Posterior cingulate gyrus (tissue), 11 donors: ENCODE measurements at places on chromosomes 13 and 19.

DNA sequence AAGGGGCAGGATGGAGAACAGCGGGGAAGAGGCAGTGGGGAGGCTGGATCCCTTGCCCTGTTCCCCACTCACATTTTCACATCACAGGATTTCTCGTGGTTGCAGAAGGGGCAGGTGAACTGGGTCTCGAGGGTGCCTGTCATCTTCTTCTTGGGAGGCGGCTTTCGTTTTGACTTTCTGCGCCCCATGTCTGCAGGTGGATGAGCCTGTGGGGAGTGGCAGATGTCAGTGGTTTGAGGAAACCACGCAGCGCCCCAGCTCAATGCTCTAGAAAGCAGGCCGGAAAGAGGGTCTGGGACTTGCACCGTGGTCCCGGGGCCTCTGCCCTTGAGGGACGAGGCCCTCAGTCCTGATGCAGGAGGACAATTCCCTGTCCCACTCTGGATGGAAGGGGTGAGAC lies 4.9 kb downstream of the ELOF1 start:
- no peak for DNase-seq

- DNase-seq, result no peak
Observed at GRCh38 chr19:28358633-28359032, 854.3 kb downstream of the UQCRFS1 start.

DNA sequence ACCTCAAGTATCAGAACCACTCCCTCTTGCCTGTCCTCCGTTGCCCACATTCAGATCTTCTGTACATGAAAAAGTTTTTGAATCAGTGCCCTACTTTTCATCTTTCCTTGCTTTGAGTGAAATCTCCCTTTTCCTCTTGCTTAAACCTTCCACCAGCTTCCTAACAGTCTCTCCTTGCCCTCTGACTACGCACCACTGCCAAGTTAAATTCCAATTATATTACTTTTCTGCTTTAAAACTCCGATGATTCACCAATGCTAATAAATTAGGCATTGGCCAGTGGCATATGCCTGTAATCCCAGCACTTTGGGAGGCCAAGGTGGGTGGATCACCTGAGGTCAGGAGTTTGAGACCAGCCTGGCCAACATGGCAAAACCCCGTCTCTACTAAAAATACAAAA lies 30.7 kb upstream of the RFXAP start:
- no peak for DNase-seq

DNA sequence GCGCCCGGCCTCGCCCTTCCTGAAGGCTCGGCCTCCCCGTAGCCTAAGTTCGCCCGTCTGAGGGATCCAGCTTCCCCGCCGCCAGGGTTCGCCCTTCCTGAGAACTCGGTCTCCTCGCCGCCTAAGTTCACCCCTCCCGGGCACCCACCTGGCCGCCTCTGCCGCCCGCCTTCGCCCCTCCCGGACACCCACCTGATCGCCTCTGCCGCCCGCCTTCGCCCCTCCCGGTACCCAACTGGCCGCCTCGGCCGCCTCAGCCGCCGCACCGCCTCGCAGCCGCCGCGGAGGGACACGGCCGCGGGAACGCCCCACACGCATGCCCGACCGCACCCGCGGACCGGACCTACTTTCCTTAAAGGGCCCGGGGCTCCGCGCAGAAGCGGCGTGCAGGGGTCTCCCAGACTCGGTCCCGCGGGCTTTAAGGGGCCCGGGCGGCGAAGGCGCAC lies at the start of gene MOB3A:
Gene MOB3A (minus strand): TSS at position 293 of the 446 bp plus-strand sequence. CDS start 17,766 bp downstream, outside the sequence.
- DNase-seq, result no peak

DNA sequence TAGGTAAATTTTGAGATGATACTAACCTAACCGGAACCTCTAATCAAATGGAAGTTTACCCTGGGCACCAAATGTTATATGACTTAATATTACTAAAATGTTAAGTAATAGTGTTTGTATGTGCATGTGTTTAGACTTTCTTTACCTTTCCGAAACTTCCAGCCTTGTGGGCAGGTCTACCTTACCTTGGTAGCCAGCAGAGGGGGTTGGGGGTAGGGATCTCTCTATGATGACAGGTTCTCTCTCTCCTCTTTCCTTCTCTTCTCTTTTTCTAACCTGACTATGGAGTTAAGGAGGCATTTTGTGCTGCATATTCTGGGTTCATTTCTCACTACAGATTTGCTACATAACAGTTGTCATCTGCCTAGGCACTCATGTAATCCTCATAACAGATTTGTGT lies 6.8 kb upstream of the FRY start:
- no peak for DNase-seq

DNA sequence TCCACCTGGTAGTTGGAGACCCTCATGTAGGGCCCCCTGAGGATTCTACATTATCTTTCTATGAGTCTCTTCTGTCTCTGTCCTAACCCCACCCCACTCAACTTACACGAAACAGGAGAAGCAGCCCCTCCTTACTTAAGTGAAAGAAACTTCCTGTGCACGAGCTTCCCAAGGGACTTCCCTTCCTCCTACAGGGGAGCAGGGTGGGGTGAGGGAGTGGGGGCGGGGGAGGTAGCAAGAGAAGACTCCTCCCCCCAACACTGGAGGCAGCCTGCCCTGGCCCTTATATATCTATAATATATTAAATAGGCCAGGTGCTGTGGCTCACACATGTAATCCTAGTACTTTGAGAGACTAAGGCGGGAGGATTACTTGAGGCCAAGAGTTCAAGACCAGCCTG lies 5.5 kb upstream of the PDE4C start:
- DNase-seq, result no peak

GRCh38 chr19:21492947-21493906 lies 12.2 kb upstream of the ZNF429 start:
- DNase-seq, result no peak

DNA sequence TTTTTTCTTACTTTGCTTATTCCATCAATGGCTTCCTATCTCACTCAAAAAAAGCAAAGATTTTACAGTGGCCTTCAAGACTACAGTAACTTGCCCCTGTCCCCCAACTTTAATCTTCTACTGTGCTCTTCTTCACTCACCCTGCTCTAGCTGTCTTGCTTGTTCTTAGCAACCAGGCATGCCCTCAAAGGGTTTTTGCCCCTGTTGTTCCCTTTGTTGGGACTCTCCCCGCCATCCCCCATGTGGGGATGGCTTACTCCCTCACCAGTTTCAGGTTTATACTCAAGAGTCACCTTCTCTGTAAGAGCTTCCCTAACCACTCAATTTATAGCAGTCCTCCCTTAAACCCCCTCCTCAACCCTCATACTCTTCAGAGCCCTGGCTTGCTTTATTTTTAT lies 5.4 kb downstream of the MTMR6 start:
- DNase-seq, result no peak

GRCh38 chr19:13505761-13506470 lies 363 bp downstream of the CACNA1A start:
- peak; percentile 84 for DNase-seq

GRCh38 chr19:27765912-27766725 lies 1446.8 kb downstream of the UQCRFS1 start:
- DNase-seq, result no peak

- DNase-seq, result peak; percentile 82
Observed at GRCh38 chr19:45973553-45974338, at the start of gene NOVA2. Gene NOVA2 (minus strand): TSS chr19:45973865. CDS start chr19:45973351, 514 bp downstream.

GRCh38 chr13:64866331-64866730 lies 2363.8 kb downstream of the PCDH9 start:
- no peak for DNase-seq

DNA sequence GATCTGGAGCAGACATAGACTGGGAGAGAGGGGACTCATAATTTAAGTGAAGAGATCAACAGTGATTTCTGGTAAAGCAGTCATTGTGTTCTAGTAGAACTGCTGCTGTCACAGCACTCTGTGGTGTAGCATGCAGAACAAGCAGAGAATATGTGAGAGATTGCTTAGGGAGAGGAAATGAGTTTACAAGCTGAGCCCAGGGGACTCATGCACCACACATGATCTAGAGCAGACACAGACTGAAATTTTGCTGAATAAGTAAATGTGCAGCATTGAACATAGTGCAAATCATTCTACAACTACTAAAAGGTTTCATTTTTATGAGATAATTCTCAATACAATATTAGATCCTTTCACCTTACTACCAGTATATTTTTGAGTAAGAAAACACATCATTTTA lies 125.7 kb downstream of the MYO16 start:
- no peak for DNase-seq

DNA sequence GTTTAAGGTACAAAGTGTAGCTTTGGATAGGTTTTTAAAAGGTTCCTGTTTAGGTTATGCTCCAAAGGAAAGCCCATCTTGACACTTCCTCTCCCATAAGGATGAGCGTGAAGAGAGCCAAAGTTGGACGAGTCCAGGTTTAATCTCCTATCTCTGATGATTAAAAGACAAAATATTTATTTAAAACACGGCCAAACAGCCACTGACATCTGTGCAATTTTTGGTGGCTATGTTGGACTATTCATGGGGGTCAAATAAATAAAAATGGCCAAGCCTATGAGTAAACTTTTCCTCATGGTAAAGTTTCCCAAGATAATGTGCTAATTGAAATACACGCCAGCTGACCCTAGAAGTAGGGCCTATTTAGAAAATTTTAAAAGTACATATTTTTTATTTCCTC lies 69.0 kb upstream of the DOCK9 start:
- DNase-seq, result no peak

DNA sequence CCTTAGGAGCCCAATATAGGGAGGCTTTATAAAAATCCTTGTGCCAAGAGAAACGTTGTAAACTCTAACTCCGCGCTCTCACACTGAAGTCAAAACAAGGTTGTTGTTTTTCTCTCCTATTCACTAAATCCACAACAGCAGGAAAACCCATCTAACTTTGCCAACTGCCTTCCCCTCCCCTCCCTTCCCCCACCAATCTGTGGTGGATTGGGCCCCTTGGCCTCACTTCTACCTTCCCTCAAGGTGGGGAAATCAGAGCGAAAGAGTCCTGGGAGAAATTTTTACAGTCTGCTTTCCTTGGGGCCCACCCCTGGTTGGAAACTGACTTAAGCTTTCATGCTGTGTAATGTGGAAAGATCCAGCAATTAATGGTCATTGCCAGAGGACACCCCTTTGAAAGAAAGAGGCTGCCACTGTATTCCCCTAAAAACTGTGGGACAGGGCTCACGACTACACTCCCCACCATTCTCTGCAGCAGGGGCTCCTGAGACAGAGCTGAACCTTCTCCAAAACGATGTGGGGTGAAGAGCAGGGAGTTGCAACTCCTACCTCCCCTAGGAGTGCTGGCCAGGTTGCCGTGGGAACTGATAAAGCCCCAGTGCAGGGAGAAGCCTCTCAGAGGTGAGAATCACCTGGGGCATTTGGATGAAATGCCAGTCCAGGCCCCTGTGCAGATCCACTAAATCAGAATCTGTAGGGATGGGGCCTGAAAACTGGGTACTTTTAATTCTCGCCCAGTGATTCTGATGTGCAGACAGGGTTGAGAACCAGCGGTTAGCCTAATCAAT lies 1.1 kb downstream of the DHRS12 start:
- DNase-seq, result no peak

GRCh38 chr19:2554856-2555255 lies 78.9 kb downstream of the GADD45B start:
- DNase-seq, result peak; percentile 9
